CD4-positive, alpha-beta T cell (primary cell): ENCODE measurements at places on chromosomes 4 and X.

GRCh38 chr4:61301271-61301670 is 101.1 kb downstream of the ADGRL3 start:
- no peak for DNase-seq

DNA sequence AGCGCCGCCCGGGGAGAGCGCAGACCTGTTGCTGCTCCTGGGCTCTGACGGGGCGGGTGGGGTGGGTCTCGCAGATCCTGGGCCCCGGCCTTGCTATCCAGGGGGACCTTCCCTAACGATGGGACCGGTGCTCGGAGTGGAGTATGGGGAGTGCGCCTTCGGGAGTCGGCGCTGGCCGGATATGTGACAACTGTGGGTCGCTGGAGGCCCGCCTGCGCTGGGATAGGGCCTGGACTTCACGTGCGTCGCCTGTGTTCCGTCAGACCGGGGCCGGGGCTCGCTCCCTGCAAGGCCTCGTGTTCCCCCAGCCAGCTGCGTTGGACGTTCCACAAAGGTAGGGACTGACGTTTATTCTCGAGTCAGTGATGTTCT is 1.3 kb downstream of the TBL1X start:
- no peak for DNase-seq

GRCh38 chr4:48110452-48110978 is 23.5 kb downstream of the TXK start:
- DNase-seq = no peak

DNA sequence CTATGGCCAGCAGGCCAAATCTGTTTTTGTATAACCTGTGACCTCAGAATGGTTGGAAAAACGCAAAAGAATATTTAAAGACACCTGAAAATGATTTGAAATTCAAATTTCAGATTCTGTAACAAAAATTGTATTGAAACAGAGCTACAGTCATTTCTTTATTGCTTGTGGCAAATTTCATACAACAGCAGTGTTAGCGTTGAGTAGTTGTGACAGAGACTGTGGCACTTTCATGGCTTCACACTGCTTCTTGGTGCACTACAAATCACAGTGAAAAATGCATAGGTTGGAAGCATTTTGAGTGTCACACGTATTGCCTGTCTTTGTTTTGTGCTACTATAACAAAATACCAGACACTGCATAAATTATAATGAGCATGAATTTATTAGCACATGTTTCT is 12.2 kb upstream of the PARM1 start:
- no peak for DNase-seq

GRCh38 chrX:37424000-37424429 is 74.9 kb downstream of the PRRG1 start:
- no peak for DNase-seq

GRCh38 chrX:139213241-139213709 is 317.3 kb upstream of the F9 start:
- DNase-seq = no peak

GRCh38 chr4:153904011-153904410 is 115.1 kb upstream of the SFRP2 start:
- no peak for DNase-seq

- no peak for DNase-seq
These were observed 96.2 kb upstream of the KLHL13 start for GRCh38 chrX:118212817-118213183.

DNA sequence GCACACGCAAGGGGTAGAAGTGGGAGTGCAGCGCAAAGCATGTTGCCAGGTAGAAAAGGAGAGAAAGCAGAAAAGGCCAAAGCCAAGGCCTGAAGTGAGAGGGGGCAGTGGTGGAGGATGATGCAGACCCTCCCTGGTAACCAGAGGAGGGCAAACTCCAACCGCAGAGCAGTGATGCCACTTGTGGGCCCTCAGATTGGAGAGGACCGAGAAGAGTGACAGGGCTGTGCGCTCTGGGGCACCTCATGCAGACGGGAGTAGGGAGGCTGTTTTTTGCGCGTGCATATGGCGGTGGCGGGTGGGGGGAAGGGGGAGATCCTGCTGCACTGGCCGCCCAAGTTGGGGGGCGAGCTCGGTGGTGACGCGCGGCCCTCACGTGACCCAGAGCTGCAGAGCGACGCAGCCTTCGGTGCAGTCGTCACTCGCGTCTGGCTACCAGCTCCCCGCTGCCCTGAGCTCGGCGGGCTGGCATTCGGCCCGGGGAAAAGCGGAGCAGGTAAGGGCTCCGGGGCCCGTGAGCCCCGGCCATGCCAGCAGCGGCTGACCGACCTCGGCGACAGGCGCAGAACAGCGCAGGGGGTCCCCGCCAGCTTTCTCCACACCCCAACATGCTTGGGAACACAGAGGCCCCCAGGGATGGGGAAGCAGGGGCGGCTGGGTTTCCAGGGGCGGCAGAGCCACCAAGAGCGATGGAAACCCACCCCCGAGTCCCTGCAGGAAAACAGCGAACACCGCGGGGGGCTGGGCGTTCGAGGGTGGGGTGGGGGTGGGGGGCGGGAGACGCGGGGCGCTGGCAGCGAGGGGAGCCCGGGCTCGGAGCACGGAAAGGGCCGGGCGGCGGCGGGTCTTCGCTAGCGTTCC is at the start of gene BEX3:
TSS of gene BEX3 (plus strand) at position 421 of the 861 bp plus-strand sequence. CDS start 984 bp downstream, outside the sequence.
- peak; percentile 16 for DNase-seq

GRCh38 chr4:12447451-12447850 is 1018.8 kb upstream of the HS3ST1 start:
- DNase-seq = no peak

- DNase-seq = no peak
These were observed 121.8 kb upstream of the BMPR1B start for GRCh38 chr4:94636004-94636403.

GRCh38 chr4:108030332-108030731 is 40.6 kb downstream of the HADH start:
- peak; percentile 64 for DNase-seq

GRCh38 chr4:108700081-108700757 is 49.8 kb downstream of the OSTC start:
- no peak for DNase-seq

GRCh38 chr4:179071131-179071530 is 1628.9 kb upstream of the AGA start:
- DNase-seq = no peak

- DNase-seq = no peak
These were observed 364.8 kb upstream of the GALNTL6 start for GRCh38 chr4:171448358-171448757.

DNA sequence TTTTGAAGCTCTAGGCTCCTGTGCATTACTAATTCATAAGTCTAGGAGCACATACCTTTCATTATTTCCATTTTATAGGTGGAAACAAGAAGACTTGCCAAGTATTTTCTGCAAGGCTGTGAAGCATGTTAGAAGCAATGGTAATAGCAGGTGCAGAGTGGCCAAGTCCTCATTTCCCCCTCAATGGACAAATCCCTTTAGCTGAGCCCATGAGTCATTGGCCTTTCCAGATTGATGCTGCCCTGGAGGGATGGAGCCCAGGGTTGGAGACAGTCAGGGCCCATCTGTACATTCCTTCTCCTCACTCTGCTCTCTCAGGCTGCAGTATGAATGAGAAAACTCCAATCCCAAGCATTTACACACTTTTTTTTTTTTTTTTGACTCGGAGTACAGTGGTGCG is 6.6 kb downstream of the MGST2 start:
- no peak for DNase-seq

DNA sequence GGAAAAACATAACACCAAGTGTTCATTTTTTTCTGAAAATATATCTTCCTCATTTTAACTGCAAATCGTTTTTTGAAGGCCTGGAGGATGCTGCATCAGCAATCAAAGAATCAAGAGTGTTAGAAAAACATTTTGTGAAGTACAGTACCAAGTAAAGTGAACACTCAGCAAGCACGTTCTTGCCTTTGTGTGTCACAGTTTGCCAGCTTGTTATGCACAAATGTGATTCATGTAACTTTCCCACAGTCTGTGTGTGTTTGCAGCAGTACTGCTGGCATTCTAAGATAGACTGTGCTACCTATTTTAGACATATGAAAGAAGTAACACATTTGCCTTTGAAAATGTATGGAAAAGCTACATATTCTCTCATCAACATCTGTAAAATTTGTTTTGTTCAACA is 1617.7 kb downstream of the RPA4 start:
- DNase-seq = no peak

GRCh38 chr4:42555828-42556227 is 101.1 kb downstream of the ATP8A1 start:
- no peak for DNase-seq

- no peak for DNase-seq
These were observed 64.4 kb downstream of the CXCL13 start for GRCh38 chr4:77669946-77670590.

DNA sequence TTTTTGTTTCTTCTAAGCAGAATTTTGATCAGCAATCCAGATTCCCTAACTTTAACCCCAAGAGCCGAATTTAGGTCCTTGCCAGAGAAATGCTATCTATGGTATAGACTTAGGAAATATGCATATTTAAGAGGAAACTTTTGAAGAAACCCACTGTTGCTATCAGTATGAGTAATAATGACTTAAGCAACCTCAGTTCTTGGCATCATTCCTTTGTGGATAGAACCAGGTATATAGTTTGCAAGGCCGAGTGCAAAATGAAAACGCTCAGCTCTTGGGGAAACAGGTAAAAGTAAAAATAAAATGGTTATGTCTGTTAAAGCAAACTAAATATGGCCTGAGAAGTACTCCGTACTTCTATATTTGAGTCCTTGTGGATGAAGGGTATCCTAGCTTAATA is 78.1 kb downstream of the ARSF start:
- no peak for DNase-seq

DNA sequence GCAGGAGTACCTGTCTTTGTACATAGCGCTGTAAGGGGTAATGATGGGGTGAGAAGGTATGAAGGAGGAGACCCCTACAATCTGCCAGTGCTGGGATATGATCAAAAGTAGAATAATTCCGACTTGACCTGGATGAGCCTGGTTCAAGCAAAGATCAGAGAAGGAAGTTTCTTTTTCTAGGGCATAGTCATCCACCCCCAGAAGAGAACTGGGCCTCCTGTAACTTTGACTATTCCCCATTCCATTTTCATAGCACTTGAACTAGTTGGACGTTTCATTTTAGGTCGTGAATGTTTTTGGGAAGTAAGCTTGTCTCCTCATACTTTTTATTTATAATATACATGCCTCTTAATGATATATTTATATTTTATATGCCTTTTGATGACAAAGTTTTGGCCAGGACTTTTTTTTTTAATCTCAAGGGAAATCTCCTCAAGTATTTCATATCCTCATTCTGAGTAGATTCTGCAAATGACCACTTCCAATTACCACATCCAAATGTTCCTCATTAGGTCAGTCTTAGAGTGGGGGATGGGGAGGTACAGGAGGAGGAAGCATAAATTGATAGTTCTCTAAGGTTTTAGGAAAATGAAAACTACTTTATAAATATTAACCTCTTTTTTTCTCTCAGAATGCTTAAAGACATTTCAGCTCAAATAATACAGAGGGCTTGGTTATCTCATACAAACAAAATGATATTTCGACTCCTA is 3.5 kb downstream of the CXorf58 start:
- DNase-seq = no peak

GRCh38 chrX:47191331-47191730 is 2.3 kb upstream of the UBA1 start:
- peak; percentile 30 for DNase-seq

DNA sequence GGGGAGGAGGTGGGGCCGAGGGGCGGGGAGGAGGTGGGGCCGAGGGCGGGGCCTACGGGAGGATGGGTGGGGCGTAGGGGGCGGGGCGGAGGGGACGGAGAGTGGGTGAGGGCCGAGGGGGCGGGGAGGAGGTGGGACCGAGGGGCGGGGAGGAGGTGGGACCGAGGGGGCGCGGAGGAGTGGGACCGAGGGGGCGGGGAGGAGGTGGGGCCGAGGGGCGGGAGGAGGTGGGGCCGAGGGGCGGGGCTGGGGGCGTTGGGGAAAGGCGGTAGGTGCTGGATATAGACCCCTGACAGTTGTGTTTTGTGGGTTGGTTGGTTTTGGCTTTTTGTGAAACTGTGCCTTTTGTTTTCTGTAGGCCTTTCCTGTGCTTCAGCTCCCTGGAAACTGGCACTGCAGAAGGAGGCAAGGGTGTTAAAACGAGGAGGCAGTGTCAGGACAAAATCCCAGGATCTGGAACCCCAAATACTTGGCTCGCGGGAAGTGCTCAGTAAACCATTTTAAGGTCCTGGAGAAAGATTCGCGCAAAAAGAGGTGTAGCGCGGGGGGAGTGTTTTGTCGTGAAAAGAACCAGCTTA is 580 bp upstream of the MMGT1 start:
- DNase-seq = peak; percentile 67

- no peak for DNase-seq
These were observed 51.2 kb downstream of the GPR50 start for GRCh38 chrX:151227627-151228026.

GRCh38 chrX:1598021-1598875 is 6.8 kb downstream of the AKAP17A start:
- no peak for DNase-seq

DNA sequence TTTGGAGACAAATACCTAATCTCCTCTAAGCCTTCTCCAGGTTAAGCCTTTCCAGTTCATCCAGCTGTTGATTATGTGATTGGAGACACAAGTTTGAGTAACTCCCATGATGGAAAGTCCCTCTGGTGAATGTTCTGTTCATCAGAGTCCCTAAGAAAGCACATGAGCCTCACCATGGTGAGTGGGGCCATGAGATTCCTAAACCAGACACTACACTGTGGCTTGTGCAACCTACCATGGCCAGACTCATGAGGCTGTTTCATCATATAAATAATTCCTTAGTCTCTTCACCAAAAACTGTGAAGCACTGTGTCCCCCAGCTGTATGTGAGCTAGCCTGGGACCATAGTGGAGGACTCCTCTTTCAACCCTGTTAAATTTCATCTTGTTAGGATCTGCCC is 14.4 kb downstream of the PKD2 start:
- no peak for DNase-seq

- no peak for DNase-seq
These were observed 2204.5 kb downstream of the ARAP2 start for GRCh38 chr4:34039766-34040165.

DNA sequence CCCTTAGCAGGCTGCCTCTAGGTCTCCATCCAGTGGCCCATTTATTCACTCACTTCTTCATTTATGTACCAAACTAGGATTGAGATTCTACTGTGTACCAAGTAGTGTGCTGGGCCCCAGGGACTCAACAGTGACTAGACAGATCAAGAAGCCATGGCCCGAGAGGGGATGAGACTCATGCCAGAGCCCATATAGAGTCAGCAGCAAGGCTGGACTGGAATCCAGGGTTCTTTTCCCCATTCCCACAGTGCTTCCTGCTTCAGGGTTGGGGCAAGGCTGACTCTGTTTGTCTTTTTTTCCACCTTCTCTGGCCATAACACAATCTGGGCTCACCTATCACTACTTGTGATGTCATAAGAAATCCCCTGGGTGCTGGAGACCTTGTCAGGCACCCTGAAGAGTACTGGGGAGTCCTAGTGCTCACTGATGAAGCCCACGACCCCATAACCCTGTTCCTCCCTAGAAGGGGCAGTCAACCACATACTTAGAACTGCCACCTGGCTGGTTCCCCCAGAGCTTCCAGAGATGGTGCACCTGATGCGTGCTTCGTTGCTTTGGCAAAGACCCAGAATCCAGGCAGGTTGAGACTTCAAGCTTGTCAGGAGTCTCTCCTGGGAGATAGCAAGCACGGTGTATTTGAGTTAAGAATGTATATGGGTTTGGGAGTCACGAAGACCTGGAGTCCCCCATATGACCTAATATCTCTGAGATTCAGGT is 6.2 kb downstream of the RTL5 start:
- DNase-seq = no peak

GRCh38 chr4:152243896-152244595 is 291.8 kb downstream of the FBXW7 start:
- peak; percentile 11 for DNase-seq
